Stimulated activated CD4-positive, alpha-beta T cell treated with anti-CD3 and anti-CD28 coated beads, Interleukin-12 subunit alpha, Interleukin-12 subunit beta, amount 100 ng/mL, for 48 hours (primary cell): ENCODE measurements at places on chromosomes 12 and 14.

GRCh38 chr12:44835641-44836379, 40.3 kb downstream of the NELL2 start:
- DNase-seq, result no peak

GRCh38 chr14:59428581-59429012, 36.6 kb downstream of the GPR135 start:
- no peak for DNase-seq

DNA sequence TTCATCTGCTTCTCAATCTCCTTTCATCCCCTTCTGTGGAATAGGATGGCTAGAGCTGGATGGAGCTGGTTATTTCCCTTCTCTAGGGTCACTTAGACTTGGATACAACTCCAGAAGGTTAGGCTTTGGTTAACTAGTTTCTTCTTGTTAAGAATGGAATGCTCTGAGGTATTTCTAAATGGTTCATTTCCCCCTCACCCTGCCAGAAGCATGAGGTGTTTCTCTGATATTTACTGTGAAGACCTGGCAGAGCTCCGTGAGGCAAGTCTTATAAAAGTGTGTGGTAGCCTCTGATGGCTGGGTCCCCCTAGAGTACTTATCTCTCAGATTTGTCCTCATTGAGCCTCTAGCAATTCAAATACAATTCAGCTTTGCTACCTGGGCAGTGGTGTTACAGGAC, 207.9 kb downstream of the SLC16A7 start:
- DNase-seq, result no peak

GRCh38 chr14:100281286-100282082, 24.8 kb downstream of the SLC25A29 start:
- DNase-seq, result no peak

DNA sequence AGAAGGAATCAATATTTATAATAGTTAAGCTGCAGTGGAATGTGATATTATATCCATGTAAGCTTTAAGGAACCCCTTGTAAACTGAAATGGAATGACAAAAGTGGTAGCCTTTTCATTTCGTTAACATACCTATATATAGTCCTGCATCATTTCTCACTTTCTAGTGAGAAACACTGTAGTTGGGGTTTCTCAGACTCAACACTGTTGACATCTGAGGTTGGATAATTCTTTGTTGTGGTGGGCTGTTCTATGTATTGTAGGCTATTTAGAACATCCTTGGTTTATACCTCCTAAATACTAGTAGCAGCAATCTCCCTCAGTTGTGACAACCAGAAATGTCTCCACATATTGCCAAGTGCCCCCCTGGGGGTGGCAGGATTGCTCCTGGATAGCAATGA, 79.1 kb downstream of the RAD52 start:
- no peak for DNase-seq

DNA sequence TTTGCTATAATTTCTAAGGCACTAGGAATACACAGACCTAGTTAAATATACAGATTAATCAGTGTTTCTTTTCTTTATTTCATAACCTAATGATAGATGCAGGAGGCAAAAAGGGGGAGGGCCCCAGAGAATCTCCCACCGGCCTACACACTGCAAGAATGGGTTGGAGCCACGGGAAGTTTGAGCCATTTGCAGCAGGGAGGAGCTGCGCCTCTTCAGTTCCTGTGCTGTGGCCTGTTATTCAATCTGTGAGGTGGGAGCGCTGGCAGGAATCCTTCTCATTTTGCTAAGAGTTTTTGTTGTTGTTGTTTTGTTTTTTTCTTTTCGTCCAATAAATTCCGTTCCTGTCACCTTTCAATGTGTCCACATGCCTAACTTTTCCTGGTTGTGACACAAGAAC, 251.3 kb upstream of the RPL10L start:
- no peak for DNase-seq

DNA sequence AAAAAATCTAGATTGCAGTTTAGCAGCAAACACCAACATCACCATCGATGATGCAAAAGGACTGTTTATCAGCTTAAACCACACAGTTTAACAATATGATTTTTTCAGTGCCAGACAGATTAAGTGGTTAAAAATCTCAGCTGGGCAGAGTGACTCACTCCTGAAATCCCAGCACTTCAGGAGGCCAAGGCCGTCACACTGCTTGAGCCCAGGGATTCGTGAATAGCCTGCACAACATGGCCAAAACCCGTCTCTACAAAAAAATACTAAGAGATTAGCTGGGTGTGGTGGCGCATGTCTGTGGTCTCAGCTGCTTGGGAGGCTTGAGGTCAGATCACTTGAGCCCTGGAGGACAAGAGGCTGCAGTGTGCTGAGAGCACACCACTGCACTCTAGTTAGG, 8.9 kb downstream of the RSRC2 start:
- DNase-seq, result no peak

DNA sequence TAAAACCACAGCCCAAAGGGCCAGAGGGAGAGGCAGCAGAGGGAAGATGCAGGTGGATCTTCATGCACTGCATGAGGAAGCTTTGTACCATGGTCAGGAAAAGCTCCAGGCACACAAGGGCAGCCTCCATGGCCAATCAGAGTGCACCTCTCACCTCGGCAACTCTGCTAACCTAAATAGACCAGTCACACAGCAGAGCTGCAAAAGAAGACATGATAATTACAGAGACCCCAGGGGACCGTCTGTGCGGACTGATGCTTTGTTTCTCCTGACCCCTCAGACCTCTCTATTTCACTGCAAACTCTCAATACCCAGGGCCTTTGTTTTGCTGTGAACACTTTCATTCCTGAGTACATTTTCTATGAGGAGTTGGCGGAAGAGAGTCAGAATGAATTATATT, 10.7 kb upstream of the TCL1B start:
- no peak for DNase-seq

DNA sequence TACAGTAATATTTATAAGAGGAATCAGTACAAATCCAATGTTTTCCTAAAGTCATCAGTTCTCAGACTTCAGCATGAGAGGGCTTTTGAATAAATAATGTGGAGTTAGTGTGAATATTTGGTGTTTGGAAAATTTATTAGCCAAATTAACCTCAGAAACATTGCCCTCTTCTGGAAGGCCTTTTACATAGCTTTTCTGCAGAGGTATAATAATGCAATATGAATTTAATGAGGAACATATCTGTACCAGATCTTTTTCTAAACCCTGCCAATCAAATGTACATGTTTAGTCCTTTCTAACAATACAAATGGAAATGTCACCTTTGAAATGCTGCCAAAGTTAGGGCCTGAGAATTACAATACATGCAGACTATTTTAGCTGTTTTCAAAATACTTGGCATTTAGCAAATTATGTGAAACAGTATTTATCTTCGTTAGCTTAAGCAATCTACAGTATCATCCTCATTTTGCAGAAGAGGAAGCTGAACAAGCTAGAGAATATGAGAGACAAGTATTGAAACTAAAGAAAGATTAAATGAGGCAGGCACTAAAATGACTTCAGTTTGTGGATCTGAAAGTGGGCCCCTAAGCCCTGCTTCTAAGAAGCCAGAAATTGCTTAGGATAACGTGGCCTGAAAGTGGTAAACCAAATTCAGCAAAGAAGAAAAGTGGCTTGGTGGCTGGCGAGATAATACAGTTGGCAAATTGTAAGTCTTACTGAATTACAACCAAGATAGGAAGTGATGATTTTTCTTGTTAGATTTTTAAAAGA, 60.4 kb upstream of the MANSC4 start:
- no peak for DNase-seq

DNA sequence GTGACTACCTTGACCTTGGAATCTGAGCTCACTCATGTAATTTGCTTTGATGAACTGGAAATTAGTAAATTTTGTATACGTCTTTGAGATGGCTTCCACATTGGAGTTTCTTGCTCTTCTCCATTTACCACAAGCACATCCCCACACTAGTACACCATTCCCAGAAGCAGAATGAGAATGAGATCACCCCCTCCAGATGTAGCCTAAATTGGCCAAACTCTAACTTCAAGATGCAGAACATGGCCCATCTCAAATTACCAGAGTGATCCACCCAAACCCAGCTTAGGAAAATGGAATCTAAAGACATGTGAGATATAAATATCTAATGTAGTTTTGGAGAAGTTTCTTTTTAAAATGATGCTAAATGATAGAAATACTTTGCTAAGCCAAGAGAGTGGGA, 9.5 kb upstream of the TAS2R20 start:
- no peak for DNase-seq

GRCh38 chr14:55722054-55722453, 142.0 kb downstream of the KTN1 start:
- no peak for DNase-seq

DNA sequence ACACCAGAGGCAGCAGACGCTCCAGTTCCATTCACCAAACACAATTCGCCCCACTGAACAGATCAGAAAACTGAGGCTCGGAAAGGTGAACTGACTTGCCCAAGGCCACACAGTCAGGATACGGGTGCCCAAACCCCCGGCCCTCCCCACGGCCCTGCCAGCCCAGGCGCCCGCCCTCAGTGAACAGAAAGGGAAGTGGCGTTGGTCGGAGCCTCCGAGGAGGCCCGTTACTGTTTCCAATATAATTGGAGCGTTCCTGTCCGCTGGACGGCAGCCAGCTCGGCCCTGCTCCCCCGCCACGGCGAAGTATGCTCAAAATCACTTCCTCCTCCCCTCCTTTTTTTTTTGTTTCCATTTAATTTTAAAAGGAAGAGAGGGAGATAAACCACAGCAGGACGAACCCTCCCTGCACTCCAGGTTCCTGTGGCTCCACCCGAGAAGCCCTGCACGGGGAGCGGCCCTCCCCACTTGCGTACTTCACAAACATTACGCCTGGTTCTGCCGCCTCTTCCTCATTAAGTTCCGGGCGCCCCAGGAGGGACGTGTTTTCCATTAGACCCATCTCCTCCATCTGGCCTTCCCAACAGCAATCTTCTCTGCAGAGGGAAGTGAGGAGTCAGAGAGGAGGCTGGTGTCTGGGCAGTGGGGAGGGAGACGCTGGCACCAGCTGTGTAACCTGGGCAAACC, 61.1 kb downstream of the NCOR2 start:
- DNase-seq, result no peak

DNA sequence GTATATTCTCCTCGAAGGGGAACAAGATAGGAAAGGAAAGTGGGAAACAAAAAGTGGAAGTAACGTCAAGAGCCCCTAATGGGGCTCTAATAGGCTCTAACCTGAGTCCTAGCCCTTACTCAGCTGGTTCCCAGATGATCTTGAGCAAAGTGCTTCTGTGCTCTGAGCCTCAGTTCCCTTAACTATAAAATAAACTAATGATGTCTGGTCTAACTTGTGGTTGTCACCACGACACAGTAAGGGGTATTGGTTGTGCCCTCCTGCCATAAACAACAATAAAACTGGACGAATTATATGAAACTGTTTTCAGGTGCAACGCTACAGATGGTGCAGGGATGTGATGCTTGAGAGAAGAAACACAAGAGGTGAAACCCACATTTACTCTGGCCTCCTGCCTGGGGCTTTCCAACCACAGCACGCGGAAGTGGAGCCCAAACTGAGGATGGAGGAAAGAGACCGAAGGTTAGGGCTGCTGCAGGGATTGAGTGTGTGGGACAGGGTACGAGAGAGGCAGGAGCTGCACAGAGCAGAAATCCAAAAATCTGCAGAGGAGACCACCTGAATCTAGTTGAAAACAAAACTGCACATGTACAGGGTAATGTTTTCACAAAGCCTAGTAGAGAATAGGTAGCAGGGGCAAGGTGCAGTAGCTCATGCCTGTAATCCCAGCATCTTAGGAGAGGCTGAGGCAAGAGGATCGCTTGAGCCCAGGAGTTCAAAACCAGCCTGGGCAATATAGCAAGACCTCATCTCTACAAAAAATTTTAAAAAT, 45.6 kb upstream of the BCL2L14 start:
- no peak for DNase-seq

DNA sequence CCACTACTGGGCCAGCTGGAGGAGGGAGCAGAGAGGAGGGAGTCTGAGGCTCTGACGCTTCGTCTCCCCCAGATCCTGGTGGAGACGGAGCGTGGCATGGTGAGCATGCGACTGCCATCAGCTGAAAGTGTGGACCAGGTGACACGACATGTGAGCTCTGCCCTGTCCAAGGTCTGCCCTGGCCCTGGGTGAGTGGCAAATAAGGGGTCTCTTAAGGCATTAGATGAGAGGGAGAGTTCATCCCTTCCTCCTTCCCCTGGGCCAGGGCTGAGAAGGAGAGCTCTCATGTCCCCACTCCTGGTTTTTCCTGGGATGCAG, 2.5 kb downstream of the CARMIL3 start:
- DNase-seq, result no peak

DNA sequence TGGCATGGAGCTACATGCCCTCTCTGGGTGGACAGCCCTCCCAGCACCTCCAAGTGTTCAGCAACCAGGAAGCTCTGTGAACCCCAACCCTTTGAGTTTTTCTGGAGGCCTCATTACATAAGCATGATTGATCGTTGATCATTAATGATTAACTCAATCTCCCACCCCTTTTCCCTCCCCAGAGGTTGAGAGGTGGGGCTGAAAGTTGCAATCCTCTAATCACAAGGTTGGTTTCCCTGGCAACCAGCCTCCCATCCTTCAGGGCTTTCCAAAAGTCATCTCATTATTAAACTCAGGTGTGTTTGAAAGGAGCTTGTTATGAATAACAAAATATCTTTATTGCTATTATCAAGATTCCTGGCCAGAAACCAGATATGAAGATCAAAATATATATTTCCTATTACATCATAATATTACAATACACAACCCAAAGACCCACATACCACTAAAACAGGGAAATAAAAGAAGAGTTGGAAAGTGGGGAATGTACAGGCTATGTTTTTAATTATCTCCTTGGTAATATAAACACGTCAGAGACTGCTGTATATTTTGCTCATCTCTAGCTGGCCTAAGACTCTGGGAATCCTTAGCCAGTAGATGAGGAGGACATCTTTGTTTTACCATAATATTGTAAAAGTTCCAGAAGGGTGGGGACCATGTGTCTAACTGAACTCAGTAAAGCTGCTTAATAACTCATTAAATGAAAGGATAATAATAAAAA, 73.6 kb downstream of the SSPN start:
- DNase-seq, result no peak

DNA sequence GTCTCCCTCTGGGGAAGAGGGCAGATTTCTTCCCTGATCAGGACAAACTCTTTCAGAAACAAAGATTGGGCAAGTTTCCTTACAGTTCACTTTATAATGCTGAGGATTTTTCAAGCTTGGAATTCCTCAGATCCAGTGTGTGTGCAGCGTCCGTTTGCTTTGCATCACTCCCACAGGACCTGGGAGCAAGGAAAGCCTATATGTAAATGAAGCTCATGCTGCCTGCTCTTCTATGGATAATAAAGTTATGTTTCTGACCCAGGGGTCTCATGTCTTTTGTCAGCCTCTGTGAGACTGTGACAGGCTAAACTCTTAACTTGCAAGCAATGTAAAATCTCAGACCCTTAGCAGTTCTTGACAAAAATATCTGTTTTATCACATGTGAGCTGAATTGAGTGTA, 41.6 kb downstream of the TRHDE start:
- DNase-seq, result no peak

GRCh38 chr14:51328772-51329353, 88.8 kb downstream of the TMX1 start:
- DNase-seq, result no peak

DNA sequence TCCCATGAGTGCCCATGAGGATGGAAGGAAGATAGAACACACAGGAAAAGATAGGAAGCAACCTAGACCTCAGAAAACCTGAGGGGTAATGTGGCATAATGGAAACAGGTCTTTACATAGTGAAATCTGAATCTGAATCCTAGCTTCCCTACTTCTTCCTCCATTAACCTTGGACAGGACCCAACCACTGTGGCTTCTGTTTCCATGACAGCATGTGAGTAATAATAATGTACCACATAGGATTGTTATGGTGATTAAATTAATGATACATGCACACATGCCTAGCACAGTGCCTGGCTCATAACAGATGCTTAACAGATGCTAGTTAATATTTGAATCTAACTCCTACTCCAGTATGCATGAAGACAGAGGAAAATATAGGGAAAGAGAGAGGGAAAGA, 11.2 kb downstream of the TTC9 start:
- no peak for DNase-seq

- DNase-seq, result no peak
These were observed 140.8 kb upstream of the NEDD1 start for GRCh38 chr12:96766232-96766631.
